ENCODE measurements at places on chromosomes 2 and 18. TPM values are rescaled to one million over a fixed set of nuclear protein-coding genes. Genes with fewer than 3 reads are reported as not detected.
A peak's percentile ranks its signal among the peaks of the same experiment; 100 is the strongest.

DNA sequence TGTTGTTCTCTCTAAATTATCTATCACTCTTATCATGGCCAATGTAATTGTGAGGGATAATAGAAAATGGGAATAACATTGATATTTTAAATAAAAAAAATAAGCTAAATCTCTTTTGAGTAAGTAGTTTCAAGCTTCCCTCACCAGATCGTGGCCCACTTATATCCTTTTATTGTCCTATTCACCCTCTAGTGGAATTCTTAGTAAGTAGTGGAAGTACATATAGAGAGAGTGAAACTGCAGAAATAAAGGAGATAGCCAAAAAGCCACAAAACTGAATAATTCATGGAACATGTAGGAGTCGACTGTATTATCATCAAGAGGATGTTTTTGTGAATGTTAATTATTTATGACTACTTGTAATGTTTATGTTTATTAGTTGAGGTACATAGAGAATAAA is 66.1 kb upstream of the DTNA start:
- DNase-seq = no peak

GRCh38 chr2:6441800-6442199 is 423.9 kb downstream of the CMPK2 start:
- no peak for DNase-seq

GRCh38 chr2:35651688-35652323 is 703.8 kb upstream of the CRIM1 start:
- no peak for DNase-seq

- no peak for DNase-seq
These were observed 34.4 kb upstream of the CYP27C1 start for GRCh38 chr2:127254386-127254981.

GRCh38 chr2:28228434-28228995 is 164.1 kb upstream of the FOSL2 start:
- DNase-seq = no peak

- no peak for DNase-seq
These were observed 24.7 kb downstream of the TGFA start for GRCh38 chr2:70528929-70529328.

GRCh38 chr18:48827291-48828193 is 123.2 kb downstream of the SMAD7 start:
- DNase-seq = peak; percentile 81

GRCh38 chr2:88831071-88831791 is 139.8 kb downstream of the RPIA start:
- DNase-seq = no peak

DNA sequence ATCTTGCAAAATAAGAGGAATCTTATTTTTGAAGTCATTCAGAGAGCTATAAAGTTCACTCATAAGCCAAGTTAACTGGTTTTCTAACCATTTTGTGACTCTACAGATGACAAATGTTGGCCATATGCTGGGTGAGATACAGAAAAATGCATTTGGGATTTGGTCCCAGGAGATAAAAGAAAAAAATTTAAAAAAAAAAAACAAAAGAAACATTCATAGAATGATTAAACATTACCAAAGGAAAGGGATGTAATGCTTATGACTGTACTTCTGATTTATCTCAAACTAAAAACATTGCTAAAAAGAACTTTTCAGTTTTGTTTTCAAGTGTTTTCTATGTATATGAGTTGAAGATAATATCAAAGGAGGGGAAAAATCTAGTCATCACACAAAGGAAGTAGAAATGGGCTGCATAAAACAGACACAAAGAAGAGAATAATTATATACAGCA is 43.1 kb downstream of the PELI1 start:
- DNase-seq = no peak

- no peak for DNase-seq
These were observed 437.7 kb downstream of the NRXN1 start for GRCh38 chr2:50594233-50594632.

DNA sequence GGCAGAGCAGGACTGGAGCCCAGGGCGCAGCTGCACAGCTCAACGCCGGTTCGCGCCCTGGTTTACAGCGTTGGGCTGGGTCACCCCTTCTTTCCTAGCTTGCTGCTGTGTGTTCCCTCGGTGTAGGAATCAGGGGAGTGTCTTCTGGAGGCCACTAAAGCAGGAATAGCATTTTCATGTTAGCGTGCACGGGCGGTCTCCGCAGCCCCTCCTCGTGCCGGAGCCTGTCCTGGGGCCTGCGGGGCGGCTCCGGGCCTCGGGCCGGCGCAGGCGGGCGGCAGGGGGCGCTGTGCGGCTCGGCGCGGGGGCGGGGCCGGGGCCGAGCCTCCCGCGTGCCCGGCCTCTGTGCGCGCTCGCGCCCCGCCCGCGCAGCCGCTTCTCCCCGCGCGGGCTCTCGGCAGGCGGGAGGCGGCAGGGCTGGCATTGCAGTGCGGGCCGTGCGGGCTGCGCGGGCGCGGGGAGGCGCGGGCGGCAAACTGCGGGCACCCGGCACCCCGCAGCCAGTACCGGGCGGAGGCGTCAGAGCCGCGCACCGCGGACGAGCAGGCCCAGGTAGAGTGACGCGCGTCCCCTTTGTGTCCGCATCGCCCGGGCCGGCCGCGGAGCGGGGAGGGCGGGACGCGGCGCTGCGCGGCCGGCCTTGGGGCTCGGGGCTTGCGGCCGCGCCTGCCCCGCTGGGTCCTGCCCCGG is at the start of gene RNF144A:
RNF144A (plus strand) TSS at position 342 of the 690 bp plus-strand sequence. CDS start 79,515 bp downstream, outside the sequence.
- no peak for DNase-seq

LRATD1 gene
- 26.2 TPM for polyA plus RNA-seq

HRH4 gene
- polyA plus RNA-seq = 0.05 TPM

PPP4R1 gene
- polyA plus RNA-seq = 41.8 TPM

ABCG8 gene
- polyA plus RNA-seq = 0.01 TPM

Data from urinary bladder (tissue), 4 donors.